Large intestine (tissue), 12 donors: ENCODE measurements at places on chromosomes 2 and 18.

DNA sequence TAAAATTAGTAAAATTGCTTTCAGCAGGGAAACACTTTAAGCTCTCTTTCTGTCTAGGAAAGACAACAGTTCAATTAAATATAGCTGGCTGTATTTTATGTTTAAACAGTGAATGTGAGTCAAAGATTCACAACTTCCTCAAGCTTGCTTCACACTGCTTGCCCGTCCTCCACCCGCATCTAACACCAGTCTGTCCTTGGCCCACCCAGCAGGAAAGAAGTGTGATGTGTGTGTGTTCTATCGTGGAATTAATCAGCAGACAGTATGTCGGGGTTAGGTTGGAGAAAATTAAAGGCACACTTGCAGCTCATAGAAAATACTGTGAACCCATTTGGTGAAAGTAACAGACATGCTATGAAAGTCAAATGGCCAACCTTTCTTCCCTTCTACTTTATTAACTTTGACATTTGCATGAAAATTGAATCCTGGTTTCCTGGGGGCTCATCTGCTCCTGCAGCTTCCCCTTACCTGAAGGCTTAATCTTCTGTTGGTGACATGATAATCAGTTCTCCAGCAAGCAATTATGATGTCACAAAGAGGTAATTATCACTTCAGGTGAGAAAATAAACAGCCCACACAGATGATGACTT, 182.0 kb downstream of the UXS1 start:
- H3K27ac ChIP-seq, result no peak overlapping the region
- DNase-seq, result no peak
- H3K4me1 ChIP-seq, result no peaks in the 10 kb centered on the region
- H3K4me3 ChIP-seq, result no peak overlapping the region
- H3K36me3 ChIP-seq, result no peaks in the 10 kb centered on the region

GRCh38 chr2:239179851-239180371, 220.9 kb downstream of the HDAC4 start:
- no peak overlapping the region for H3K27ac ChIP-seq
- no peaks in the 10 kb centered on the region for H3K27me3 ChIP-seq
- no peak for DNase-seq
- H3K36me3 ChIP-seq, result peaks cover 28% of the 10 kb centered on the region
- H3K4me1 ChIP-seq, result peaks cover 10% of the 10 kb centered on the region
- no peak overlapping the region for H3K4me3 ChIP-seq

- no peak for DNase-seq
- H3K36me3 ChIP-seq, result no peaks in the 10 kb centered on the region
- H3K4me3 ChIP-seq, result no peak overlapping the region
- no peak overlapping the region for H3K27ac ChIP-seq
Measured at GRCh38 chr2:22842205-22842869, 542.6 kb upstream of the KLHL29 start.

GRCh38 chr2:39179974-39180960, 59.4 kb upstream of the SOS1 start:
- no peaks in the 10 kb centered on the region for H3K36me3 ChIP-seq
- no peaks in the 10 kb centered on the region for H3K27me3 ChIP-seq
- no peak overlapping the region for H3K4me3 ChIP-seq
- no peak overlapping the region for H3K27ac ChIP-seq
- DNase-seq, result no peak

- H3K27ac ChIP-seq, result no peak overlapping the region
- no peaks in the 10 kb centered on the region for H3K27me3 ChIP-seq
- H3K4me3 ChIP-seq, result no peak overlapping the region
Measured at GRCh38 chr2:240258685-240259084, 118.2 kb upstream of the OTOS start.
